ENCODE measurements at places on chromosomes 4 and X. TPM values are rescaled to one million over a fixed set of nuclear protein-coding genes. Genes with fewer than 3 reads are reported as not detected.

DNA sequence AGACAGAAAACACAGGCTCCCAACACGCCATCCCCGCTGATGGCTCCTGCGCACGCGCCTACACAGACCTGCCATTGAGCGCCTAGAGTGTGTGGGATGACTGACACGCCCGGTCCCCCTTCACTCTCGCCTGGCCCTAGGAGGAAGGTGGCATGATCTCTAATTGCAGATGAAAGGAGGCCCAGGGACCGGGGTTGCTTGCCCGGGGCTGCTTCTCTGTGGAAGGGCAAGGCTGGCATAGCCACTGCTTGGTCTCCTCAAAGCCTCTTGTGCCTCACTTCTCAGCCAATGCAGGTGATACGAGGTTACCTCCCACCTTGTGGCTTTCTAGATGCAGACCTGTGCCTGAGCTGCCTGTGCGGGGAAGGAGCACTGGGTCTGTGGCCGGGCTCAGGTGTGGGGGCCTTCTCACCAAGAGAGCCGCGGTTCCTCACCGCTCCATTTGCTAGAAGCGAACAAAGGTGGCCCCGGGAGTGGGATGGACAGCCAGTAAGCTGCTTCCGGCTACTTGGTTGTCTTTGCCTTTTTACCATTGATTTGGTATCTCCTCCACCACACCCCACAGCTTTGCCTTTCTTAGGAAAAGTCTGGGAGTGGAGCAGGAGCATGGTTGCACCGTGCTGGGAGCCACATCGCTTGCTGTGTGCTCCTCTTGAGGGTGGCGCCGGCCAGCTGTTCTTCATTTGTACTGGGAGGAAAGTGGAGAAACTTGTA lies 47.0 kb downstream of the TBC1D14 start:
- H3K27ac ChIP-seq, result no peak overlapping the region
- no peak for DNase-seq
- no peaks in the 10 kb centered on the region for H3K27me3 ChIP-seq
- no peaks in the 10 kb centered on the region for H3K36me3 ChIP-seq
- no peaks in the 10 kb centered on the region for H3K4me1 ChIP-seq

GRCh38 chr4:159284113-159284512 lies 181.2 kb downstream of the RAPGEF2 start:
- H3K27me3 ChIP-seq, result no peaks in the 10 kb centered on the region
- DNase-seq, result no peak
- no peak overlapping the region for H3K27ac ChIP-seq
- H3K4me1 ChIP-seq, result peaks cover 1% of the 10 kb centered on the region
- peak overlapping the region; percentile 18 for H3K4me3 ChIP-seq

HTRA3 gene
- 129 TPM for total RNA-seq

- no peak overlapping the region for H3K4me3 ChIP-seq
- H3K36me3 ChIP-seq, result no peaks in the 10 kb centered on the region
- no peak for DNase-seq
- no peaks in the 10 kb centered on the region for H3K27me3 ChIP-seq
- no peak overlapping the region for H3K27ac ChIP-seq
Observed at GRCh38 chr4:174713181-174713580, 115.9 kb downstream of the GLRA3 start.

DNA sequence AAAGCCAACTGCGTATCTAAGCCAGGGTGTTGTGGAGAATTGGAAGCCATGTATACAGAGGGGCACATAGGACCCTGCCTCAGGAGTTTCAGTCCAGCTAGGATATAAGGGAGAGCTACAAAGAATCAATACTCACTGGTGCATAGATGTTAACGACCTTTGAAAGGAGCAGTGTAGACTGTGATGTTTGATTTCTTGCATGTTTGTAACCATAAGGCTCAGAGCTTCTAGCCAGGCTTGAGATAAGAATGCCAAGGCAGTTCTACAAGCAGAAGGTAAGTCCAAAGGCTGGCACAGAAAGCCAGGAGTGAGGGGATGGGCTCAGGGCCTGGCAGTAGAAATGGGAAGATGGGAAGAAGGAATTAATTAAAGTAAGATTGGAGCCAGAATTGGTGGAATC lies 75.7 kb downstream of the CC2D2A start:
- no peaks in the 10 kb centered on the region for H3K4me1 ChIP-seq
- no peak overlapping the region for H3K27ac ChIP-seq
- no peaks in the 10 kb centered on the region for H3K27me3 ChIP-seq
- H3K36me3 ChIP-seq, result peaks cover 6% of the 10 kb centered on the region
- H3K4me3 ChIP-seq, result no peak overlapping the region

DNA sequence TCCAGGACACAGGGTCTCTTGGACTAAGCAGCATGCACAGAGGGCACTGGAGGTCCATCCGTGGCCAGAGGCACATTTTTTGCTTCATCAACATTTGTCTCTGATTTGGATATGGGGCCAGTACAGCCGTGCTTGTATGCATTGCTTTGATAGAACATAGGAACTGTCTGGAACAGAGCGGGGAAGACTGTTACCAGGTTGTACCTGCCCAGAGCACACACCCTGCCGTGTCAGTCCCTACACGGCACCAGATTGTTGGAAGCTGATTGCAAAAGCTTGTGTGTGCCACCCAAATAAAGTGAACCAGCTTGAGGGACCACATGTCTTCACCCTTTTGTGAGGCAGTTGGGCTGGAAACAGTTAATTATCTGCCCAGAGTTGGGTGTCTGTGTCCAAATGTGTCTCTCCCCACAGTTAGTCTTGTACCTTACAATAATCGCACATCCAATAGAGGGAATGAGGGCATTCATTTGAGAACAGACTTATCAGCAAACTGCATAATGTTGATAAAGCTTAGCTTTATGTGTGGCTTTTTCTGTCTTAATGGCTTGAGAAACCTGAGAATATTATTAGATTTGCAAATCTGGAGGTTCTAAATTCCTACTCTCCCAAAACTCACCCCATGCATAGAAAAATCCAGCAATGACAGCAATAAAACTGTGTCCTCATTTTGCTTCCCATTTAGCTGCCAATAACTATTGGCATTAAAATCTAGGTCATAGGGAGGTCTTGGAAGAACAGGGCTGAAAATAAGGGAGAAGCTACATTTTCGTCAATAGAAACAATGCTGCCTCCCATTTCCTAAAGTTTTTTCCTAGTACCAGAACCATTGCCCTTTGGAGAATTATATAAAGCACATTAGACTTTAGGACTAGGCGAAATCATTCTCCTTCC lies 21.2 kb downstream of the KLF3 start:
- no peaks in the 10 kb centered on the region for H3K27me3 ChIP-seq
- peaks cover 11% of the 10 kb centered on the region for H3K36me3 ChIP-seq
- H3K4me1 ChIP-seq, result peaks cover 15% of the 10 kb centered on the region
- H3K27ac ChIP-seq, result no peak overlapping the region
- no peak for DNase-seq
- no peak overlapping the region for H3K4me3 ChIP-seq

DNA sequence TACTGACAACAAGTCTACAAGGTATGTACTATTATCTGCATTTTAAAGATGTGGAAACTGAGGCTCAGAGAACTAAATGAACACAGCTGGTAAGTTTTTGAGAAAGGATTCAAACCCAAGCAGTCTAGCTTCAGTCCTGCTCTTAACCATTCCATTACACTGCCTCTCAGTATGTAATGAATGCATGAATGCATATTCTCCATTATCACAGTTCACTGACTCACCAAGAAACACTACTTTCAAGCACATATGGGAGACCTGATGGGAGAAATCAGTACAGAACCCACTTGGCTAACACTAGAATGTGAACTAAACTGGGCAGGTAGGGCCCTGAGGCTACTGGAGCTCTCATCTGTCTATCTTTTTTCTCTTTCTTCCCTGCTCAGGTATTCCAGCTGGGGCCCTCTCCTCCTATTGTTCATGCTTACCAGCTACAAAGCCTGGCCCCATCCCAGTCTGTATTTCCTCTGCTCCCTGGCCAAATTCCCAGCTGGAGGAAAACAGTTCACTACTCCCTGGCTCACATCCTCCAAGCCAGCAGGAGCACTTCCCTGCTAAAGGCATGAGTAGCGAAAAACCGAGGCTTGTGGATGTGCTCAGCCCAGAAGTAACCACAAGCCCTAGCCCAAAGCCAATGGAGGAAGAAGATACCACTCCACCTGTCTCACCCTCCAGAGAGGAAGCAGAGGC lies 178.2 kb upstream of the ARHGEF9 start:
- no peaks in the 10 kb centered on the region for H3K4me1 ChIP-seq
- H3K27me3 ChIP-seq, result no peaks in the 10 kb centered on the region
- H3K27ac ChIP-seq, result no peak overlapping the region
- DNase-seq, result no peak

SLC9B1 gene
- 1.6 TPM for total RNA-seq

SNX12 gene
- 60.4 TPM for total RNA-seq

GRCh38 chr4:77481856-77482255 lies 123.8 kb upstream of the CXCL13 start:
- no peaks in the 10 kb centered on the region for H3K4me1 ChIP-seq
- no peaks in the 10 kb centered on the region for H3K36me3 ChIP-seq
- no peak overlapping the region for H3K4me3 ChIP-seq
